ENCODE measurements at places on chromosomes 16 and 17. TPM values are rescaled to one million over a fixed set of nuclear protein-coding genes. Genes with fewer than 3 reads are reported as not detected.

GRCh38 chr17:50935221-50935995 is 69.3 kb upstream of the TOB1 start:
- no peaks in the 10 kb centered on the region for H3K36me3 ChIP-seq
- H3K27ac ChIP-seq = no peak overlapping the region
- DNase-seq = no peak
- peaks cover 13% of the 10 kb centered on the region for H3K27me3 ChIP-seq

DNA sequence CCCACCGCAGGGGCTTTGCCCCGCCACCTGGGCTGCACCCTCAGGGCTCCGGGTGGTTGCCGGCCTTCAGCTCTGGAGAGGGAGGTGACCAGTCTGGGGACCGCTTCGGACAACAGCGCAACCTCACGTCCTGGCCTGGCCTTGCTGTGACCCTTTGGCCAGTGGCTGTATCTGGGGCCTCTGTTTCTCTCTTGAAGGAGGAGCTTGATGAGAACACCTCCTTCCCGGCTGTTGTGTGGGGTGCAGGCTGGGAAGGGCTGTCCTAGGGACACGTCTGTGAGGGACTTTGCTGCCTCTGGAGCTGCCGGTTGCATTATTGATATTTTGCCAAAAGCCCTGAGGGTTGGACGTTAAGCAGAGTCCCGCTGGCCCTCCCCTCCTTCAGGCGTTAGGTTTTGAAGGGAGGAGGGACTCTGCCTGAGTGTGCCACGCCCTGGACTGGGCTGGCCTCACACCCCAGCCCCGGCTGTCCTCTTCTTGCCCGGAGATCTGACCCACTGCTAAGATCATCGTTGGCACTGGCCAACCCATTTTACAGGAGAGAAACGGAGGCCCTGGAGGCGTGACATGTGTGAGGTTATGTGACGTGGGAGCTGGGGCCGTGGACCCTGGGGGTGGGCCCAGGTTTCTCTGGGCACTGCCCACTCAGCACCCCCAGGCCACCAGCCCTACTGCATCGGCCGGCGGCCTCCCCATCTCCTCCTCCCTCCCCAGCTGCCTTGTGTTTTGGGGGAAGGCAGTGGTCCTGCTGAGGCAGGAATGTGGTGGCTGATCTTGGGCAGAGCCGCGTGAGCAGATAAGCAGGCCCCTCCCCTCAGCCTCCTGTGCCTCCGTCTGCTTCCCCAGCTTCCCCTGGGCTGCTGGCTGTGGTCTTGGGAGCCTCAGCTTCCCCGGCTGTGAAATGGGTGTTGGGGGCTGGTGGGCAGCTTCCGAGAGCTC is 8.5 kb downstream of the ZFPM1 start:
- peaks cover 24% of the 10 kb centered on the region for H3K4me1 ChIP-seq
- H3K36me3 ChIP-seq = no peaks in the 10 kb centered on the region
- no peak overlapping the region for H3K27ac ChIP-seq
- no peak overlapping the region for H3K4me3 ChIP-seq

- H3K4me3 ChIP-seq = no peak overlapping the region
- peaks cover 2% of the 10 kb centered on the region for H3K36me3 ChIP-seq
- peaks cover 12% of the 10 kb centered on the region for H3K4me1 ChIP-seq
- H3K27ac ChIP-seq = no peak overlapping the region
- no peaks in the 10 kb centered on the region for H3K27me3 ChIP-seq
Observed at GRCh38 chr16:14203166-14203565, 132.0 kb downstream of the MRTFB start.

DNA sequence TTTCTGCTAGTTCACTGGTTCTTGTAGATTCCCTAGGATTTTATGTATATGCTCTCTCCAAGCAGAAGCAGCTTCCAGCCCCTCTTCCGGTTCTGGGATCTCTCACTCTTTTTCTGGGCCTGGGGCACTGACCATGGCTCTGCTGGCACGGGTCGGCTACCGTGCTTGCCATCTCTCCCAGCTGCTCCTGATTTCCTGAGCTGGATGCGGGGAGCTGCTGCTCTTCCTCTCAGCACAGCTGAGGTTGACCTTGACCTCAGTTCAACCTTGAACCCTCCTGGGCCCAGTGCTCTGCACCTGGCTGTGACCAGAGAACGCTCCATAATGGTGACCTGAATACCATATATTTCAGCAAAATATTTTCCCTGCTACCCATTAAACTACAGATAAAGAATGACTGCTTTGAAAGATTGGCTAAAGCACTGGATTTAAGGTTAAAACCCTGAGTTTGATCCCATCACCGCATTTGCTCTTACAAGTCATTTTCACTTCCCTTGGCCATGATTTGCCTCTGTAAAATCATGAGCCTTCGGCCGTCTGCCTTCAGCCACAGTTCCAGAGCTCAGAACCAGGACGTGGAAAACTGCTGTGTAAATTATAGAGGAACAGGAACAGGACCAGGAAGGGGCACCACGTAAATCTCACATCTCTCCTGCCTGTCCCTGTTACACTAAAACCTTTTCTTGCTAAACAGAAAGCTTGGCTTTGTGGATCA is 130.8 kb upstream of the CHMP6 start:
- H3K4me3 ChIP-seq = peak overlapping the region; percentile 37
- no peaks in the 10 kb centered on the region for H3K27me3 ChIP-seq
- H3K36me3 ChIP-seq = peaks cover 78% of the 10 kb centered on the region
- no peak for DNase-seq
- H3K4me1 ChIP-seq = peaks cover 95% of the 10 kb centered on the region

TTYH2 gene
- 7.1 TPM for total RNA-seq

DNA sequence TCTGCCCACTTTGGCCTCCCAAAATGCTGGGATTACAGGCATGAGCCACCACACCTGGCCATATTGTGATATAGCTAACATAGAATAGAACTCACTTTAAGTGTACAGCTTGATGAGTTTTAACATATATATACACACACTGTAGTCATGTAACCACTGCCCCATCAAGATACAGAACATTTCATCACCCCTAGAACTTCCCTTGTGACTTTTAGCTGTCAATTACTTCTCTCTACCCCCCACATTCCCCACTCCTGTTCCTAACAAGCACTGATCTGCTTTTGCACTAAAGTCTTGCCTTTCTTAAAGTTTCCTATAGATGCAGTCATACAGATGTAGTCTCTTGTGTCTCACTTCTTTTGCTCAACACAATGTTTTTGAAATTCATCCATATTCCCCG is 93.1 kb downstream of the PITPNC1 start:
- peaks cover 13% of the 10 kb centered on the region for H3K36me3 ChIP-seq
- H3K27ac ChIP-seq = peak overlapping the region; percentile 55
- no peak overlapping the region for H3K4me3 ChIP-seq
- peak; percentile 7 for DNase-seq
- no peaks in the 10 kb centered on the region for H3K27me3 ChIP-seq

All from activated CD8-positive, alpha-beta memory T cell treated with anti-CD3 and anti-CD28 coated beads, Interleukin-2, amount 10 ng/mL, durations not matched to agents 7 days and 5 days (primary cell).